ENCODE measurements at places on chromosomes 7 and 10.

- DNase-seq = no peak
Observed at GRCh38 chr10:109207361-109207760, 716.0 kb downstream of the XPNPEP1 start.

GRCh38 chr10:15787426-15787825, 67.7 kb upstream of the ITGA8 start:
- no peak for DNase-seq

DNA sequence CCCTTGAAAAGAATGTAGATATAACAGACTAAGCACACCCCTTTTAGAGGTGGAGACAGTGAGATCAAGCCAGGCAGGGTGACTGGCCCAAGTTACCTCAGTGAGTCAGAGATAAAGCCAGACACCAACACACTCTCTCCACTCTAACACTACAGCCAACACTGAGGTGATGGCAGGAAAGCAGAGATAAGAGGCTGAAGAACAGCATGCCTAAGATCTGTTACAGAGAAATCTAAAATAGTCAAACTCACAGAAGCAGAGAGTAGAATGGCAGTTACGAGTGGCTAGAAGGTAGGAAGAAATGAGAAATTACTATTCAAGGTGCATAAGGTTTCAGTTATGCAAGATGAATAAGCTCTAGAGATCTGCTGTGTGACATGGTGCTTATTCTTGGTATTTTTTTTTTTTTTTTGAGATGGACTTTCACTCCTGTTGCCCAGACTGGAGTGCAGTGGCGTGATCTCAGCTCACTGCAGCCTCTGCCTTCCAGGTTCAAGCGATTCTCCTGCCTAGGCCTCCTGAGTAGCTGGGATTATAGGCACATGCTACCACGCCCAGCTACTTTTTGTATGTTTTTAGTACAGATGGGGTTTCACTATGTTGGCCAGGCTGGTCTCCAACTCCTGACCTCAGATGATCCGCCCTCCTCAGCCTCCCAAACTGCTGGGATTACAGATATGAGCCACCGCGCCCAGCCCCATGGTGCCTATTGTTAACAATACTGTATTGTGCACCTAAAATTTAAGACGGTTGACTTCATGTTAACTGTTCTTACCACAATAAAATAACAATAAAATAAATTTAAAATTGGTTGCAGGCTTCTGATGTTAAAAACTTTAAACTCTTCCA, 28.7 kb downstream of the ICA1 start:
- no peak for DNase-seq

- DNase-seq = no peak
Observed at GRCh38 chr7:28362812-28363211, 49.5 kb upstream of the CREB5 start.

All from NCI-H748 treated with DMSO at 0.1 percent for 48 hours (cell line).